ENCODE measurements at places on chromosomes 7 and 10. TPM values are rescaled to one million over a fixed set of nuclear protein-coding genes. Genes with fewer than 3 reads are reported as not detected.
A peak's percentile ranks its signal among the peaks of the same experiment; 100 is the strongest.

Gene MARVELD1
- 0.24 TPM for total RNA-seq

Gene SUGCT
- 0.61 TPM for total RNA-seq

Gene CXCL12
- total RNA-seq, result not detected

Gene ATOH7
- total RNA-seq, result not detected

Gene UNCX
- not detected for total RNA-seq

Gene ABCB1
- 4.7 TPM for total RNA-seq

Gene ADCYAP1R1
- total RNA-seq, result not detected

DNA sequence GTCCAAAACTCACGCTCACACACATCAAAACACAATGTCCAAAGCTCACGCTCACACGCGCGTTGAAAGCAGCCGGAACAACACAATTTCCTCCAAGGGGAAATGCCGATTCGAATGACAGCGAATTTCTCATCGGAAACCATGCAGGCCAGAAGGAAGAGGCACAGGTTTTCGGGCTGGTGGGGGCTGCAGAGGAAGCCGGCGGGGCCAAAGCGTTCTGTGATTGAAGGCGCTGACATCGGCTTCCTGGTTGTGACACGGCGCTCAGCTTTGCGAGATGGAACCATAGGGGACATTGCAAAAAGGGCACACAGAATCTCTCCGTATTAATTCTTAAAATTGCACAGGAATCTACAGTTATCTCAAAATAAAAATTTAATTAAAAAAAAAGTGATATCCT lies 61.3 kb downstream of the FOXL3 start:
- H3K36me3 ChIP-seq, result no peaks in the 10 kb centered on the region
- peaks cover 11% of the 10 kb centered on the region for H3K4me1 ChIP-seq
- no peak overlapping the region for H3K27ac ChIP-seq
- peaks cover 14% of the 10 kb centered on the region for H3K27me3 ChIP-seq

DNA sequence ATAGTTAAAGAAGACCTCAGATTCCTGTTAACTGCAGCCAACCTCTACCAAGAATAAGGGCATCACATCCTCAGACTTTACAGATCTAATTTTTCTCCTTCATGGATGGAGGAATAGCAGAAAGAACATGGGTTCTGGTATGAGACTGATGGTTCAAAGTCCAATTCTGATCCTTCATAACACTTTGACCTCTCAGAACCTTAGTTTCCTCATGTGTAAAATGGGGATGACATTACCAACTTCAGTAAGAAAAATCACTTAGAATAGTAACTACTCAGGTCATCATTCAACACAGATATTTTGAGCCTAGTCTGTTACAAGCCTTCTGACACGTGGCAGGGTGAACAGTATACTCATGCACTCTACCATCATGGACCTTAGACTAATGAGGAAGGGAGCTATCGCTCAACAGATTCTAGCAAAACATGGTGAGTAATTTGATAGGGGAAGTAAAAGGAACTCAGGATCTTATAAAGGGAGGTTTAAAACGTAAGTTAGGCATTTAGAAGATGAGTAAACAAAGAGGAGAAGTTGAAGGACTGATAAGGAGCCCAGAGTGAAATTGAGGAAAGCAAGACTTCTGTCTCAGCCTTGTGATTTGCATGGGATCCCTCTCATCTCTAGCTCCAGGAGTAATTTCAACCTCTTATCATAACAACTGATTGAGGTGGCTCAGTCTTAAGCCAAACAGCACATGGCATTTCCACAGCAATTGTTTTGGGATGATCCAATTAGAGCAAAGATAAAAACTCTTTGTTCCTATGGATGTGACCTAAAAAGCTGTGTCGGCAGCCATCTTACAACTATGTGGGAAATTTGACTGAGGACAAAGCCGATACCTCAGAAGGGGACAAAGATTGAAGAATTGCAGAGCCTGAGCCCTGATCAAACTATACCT lies 69.2 kb upstream of the TCF7L2 start:
- H3K27me3 ChIP-seq, result peaks cover 1% of the 10 kb centered on the region
- no peaks in the 10 kb centered on the region for H3K36me3 ChIP-seq
- no peak for DNase-seq
- no peak overlapping the region for H3K4me3 ChIP-seq

GRCh38 chr10:124510759-124511158 lies 49.1 kb downstream of the LHPP start:
- no peak for DNase-seq
- H3K27ac ChIP-seq, result no peak overlapping the region
- H3K4me1 ChIP-seq, result no peaks in the 10 kb centered on the region
- H3K27me3 ChIP-seq, result no peaks in the 10 kb centered on the region
- H3K36me3 ChIP-seq, result peaks cover 8% of the 10 kb centered on the region

DNA sequence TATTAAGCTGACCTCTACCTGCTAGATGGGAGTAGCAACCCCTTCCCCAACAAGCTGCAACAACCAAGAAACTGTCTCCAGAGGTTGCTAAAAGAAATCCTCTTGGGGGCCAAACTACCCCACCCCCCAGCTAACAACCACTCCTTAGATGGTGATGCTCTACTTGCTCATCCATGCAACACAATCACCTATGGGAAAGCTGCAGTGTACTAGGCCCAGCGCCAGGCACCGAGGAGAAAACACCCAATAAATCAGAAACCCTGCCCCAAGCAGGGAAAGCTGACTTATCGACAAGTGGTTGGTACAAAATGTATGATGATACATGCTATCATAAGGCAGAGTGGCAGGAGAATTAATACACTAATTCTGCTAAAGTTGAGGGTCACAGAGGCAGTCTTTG lies 17.3 kb downstream of the SLC25A13 start:
- H3K27ac ChIP-seq, result no peak overlapping the region
- H3K36me3 ChIP-seq, result peaks cover 12% of the 10 kb centered on the region
- no peaks in the 10 kb centered on the region for H3K27me3 ChIP-seq
- no peak for DNase-seq

- H3K27me3 ChIP-seq, result no peaks in the 10 kb centered on the region
- DNase-seq, result no peak
- H3K4me1 ChIP-seq, result peaks cover 29% of the 10 kb centered on the region
- no peak overlapping the region for H3K4me3 ChIP-seq
- no peak overlapping the region for H3K27ac ChIP-seq
Observed at GRCh38 chr10:60388116-60388625, 1.5 kb downstream of the ANK3 start.

GRCh38 chr7:101602484-101603241 lies 26.4 kb downstream of the MYL10 start:
- no peaks in the 10 kb centered on the region for H3K4me1 ChIP-seq
- H3K4me3 ChIP-seq, result no peak overlapping the region
- no peaks in the 10 kb centered on the region for H3K36me3 ChIP-seq
- no peak overlapping the region for H3K27ac ChIP-seq

GRCh38 chr7:7103343-7104313 lies 78.7 kb upstream of the C1GALT1 start:
- H3K4me1 ChIP-seq, result peaks cover 4% of the 10 kb centered on the region
- no peak for DNase-seq
- H3K27ac ChIP-seq, result no peak overlapping the region
- no peaks in the 10 kb centered on the region for H3K27me3 ChIP-seq
- H3K4me3 ChIP-seq, result no peak overlapping the region

DNA sequence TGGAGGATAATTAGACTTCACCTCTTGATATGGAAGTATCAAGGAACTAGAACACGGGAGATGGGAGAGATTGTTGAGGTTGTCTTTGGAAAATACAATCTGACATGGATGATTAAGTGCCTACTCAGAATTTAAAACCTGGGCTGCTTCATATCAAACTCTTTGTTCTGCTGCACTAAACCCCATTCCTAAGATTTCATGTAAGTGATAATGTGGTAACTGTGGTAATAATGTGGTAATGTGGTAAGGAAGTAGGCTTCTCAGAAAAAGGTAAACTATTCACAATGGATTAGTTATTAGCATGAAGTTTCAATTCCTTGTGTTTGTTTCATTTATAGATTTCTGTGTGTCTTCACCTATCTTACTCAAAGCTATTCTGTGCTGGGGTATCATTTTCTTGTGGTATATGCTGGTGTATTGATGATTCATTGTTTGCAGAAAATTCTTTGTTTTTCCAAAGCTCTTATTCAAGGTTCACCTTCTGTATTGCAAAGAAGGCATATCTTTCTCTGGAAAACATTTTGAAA lies 129.9 kb upstream of the TAC1 start:
- H3K27ac ChIP-seq, result no peak overlapping the region
- H3K36me3 ChIP-seq, result no peaks in the 10 kb centered on the region
- no peaks in the 10 kb centered on the region for H3K4me1 ChIP-seq
- DNase-seq, result no peak

- DNase-seq, result no peak
- no peak overlapping the region for H3K4me3 ChIP-seq
- H3K36me3 ChIP-seq, result peaks cover 83% of the 10 kb centered on the region
- peaks cover 88% of the 10 kb centered on the region for H3K4me1 ChIP-seq
Observed at GRCh38 chr10:11213137-11213536, 195.5 kb downstream of the CELF2 start.

DNA sequence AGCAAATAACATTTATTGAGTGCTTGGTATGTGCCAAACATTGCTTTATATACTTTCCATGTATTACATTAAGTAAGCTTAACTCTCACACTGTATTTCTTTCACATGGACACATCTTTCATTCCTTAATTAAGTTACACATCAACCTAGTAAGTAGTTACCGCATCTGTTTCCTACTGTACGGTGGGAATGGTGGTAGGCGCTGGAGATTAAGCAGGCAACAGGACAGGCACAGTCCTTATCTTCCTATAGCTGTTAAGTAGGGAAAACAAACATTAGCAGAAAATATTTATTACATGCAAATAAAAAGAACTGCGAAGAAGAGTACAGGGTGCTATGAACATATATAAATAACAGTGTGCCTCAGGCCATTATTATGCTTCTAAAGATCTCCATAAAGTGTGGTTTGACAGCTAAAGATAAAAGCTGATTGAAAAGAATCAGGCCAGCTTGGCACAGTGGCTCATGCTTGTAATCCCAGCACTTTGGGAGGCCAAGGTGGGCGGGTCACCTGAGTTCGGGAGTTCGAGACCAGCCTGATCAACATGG lies 105.0 kb downstream of the SUGCT start:
- no peak for DNase-seq
- no peak overlapping the region for H3K27ac ChIP-seq
- H3K4me3 ChIP-seq, result no peak overlapping the region
- no peaks in the 10 kb centered on the region for H3K27me3 ChIP-seq

- no peak for DNase-seq
- H3K36me3 ChIP-seq, result no peaks in the 10 kb centered on the region
- no peak overlapping the region for H3K4me3 ChIP-seq
- no peak overlapping the region for H3K27ac ChIP-seq
- no peaks in the 10 kb centered on the region for H3K4me1 ChIP-seq
Observed at GRCh38 chr10:5018134-5018533, 14.5 kb upstream of the AKR1C2 start.

- peaks cover 55% of the 10 kb centered on the region for H3K4me1 ChIP-seq
- no peaks in the 10 kb centered on the region for H3K36me3 ChIP-seq
- peak overlapping the region; percentile 84 for H3K27ac ChIP-seq
- peak overlapping the region; percentile 62 for H3K4me3 ChIP-seq
Observed at GRCh38 chr10:30587522-30588031, 42.0 kb downstream of the LYZL2 start.

DNA sequence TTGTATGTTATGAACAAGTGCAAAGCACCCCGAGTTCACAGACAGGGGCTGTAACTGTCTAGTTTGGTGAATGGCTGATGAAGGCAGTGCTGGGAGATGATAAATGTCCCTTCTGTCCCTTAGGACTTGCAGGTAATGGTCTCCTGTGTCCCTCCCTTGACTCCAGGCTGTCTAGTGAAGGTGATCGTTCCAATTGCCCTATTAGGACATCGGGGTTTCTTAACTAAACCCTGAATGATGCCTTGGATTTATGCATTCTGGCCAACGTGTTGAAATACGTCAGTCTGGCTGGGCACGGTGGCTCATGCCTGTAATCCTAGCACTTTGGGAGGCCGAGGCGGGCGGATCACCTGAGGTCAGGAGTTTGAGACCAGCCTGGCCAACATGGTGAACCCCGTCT lies 69.4 kb downstream of the PFKFB3 start:
- DNase-seq, result no peak
- no peak overlapping the region for H3K27ac ChIP-seq
- H3K36me3 ChIP-seq, result peaks cover 1% of the 10 kb centered on the region
- H3K27me3 ChIP-seq, result no peaks in the 10 kb centered on the region

DNA sequence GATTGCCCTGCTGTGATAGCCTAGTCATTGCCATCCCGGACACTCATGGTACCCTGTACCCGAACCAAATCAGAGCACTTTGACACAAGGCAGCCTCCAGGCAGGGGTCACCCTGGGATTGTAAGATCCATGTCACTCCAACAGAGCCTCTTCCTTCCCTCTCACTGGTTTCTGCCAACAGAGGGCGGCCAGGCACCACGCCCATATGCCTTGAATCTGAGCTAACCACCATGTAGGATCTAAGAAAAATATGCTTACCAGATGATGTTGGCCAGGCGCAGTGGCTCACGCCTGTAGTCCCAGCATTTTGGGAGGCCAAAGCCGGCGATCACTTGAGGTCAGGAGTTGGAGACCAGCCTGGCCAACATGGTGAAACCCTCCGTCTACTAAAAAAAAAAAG lies 389.2 kb upstream of the KLF6 start:
- no peak overlapping the region for H3K27ac ChIP-seq
- no peaks in the 10 kb centered on the region for H3K27me3 ChIP-seq
- no peak for DNase-seq

- no peak within 1 kb of the TSS for H3K27ac ChIP-seq
- peak; percentile 16 for DNase-seq
- H3K4me1 ChIP-seq, result peaks cover 26% of the 10 kb centered on the region
- no peaks in the 10 kb centered on the region for H3K36me3 ChIP-seq
- peaks cover 40% of the 10 kb centered on the region for H3K27me3 ChIP-seq
Observed at GRCh38 chr7:141073641-141074161, at the start of gene TMEM178B. TMEM178B (plus strand) TSS chr7:141074064.

- H3K36me3 ChIP-seq, result no peaks in the 10 kb centered on the region
- H3K27ac ChIP-seq, result no peak overlapping the region
- peaks cover 8% of the 10 kb centered on the region for H3K27me3 ChIP-seq
- H3K4me1 ChIP-seq, result no peaks in the 10 kb centered on the region
Observed at GRCh38 chr10:4526311-4526731, 299.7 kb upstream of the AKR1E2 start.
